ENCODE measurements at places on chromosomes 16 and 17. TPM values are rescaled to one million over a fixed set of nuclear protein-coding genes. Genes with fewer than 3 reads are reported as not detected.

The NEUROD2 gene
- polyA plus RNA-seq: not detected

The FBXW10 gene
- not detected for polyA plus RNA-seq

The PYDC1 gene
- not detected for polyA plus RNA-seq

The CD7 gene
- 4.4 TPM for polyA plus RNA-seq

The SALL1 gene
- polyA plus RNA-seq: not detected

The TMEM114 gene
- not detected for polyA plus RNA-seq

The CRHR1 gene
- not detected for polyA plus RNA-seq

The TEKT5 gene
- not detected for polyA plus RNA-seq

The SLFN14 gene
- polyA plus RNA-seq: not detected

The CHTF8 gene
- polyA plus RNA-seq: 184 TPM

The ALG1 gene
- polyA plus RNA-seq: 24.5 TPM

The KRTAP9-8 gene
- not detected for polyA plus RNA-seq

The HSD17B1 gene
- polyA plus RNA-seq: 0.39 TPM

The CCL11 gene
- polyA plus RNA-seq: not detected

The RSL1D1 gene
- 307 TPM for polyA plus RNA-seq

The PKMYT1 gene
- 1.4 TPM for polyA plus RNA-seq

The ZNF200 gene
- 8.3 TPM for polyA plus RNA-seq

The PTX4 gene
- not detected for polyA plus RNA-seq

The KRT28 gene
- polyA plus RNA-seq: not detected

The SGCA gene
- 2.9 TPM for polyA plus RNA-seq

The SERPINF2 gene
- polyA plus RNA-seq: 1.2 TPM
